Non-pigmented ciliary epithelial cell (primary cell): ENCODE measurements at places on chromosomes 13 and 19.

GRCh38 chr19:50820086-50820485 lies 3.5 kb downstream of the KLK1 start:
- no peak for DNase-seq

GRCh38 chr19:43901395-43902390 lies 33.4 kb downstream of the ZNF45 start:
- peak; percentile 55 for DNase-seq

- no peak for DNase-seq
These were observed 10.2 kb upstream of the SUPT20H start for GRCh38 chr13:37069597-37070103.

DNA sequence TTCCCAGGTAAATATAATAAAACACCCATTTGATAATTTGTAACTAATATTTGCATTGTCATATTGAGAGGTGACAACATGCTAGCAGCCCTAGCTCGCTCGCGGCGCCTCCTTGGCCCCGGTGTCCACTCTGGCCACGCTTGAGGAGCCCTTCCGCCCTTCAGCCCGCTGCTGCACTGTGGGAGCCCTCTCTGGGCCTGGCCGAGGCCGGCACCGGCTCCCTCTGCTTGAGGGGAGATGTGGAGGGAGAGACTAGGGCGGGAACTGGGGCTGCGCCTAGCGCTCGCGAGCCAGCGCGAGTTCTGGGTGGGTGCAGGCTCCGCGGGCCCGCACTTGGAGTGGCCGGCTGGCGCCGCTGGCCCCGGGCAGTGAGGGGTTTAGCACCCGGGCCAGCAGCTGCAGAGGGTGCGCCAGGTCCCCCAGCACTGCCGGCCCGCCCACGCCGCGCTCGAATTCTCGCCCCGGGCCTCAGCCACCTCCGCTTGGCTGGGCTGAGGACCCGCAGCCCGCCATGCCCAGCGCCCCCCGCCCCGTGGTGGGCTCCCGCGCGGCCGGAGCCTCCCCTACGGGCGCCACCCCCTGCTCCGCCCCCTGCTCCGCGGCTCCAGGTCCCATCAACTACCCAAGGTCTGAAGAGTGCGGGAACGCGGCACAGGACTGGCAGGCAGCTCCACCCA lies 594.4 kb downstream of the SLITRK6 start:
- DNase-seq, result no peak

DNA sequence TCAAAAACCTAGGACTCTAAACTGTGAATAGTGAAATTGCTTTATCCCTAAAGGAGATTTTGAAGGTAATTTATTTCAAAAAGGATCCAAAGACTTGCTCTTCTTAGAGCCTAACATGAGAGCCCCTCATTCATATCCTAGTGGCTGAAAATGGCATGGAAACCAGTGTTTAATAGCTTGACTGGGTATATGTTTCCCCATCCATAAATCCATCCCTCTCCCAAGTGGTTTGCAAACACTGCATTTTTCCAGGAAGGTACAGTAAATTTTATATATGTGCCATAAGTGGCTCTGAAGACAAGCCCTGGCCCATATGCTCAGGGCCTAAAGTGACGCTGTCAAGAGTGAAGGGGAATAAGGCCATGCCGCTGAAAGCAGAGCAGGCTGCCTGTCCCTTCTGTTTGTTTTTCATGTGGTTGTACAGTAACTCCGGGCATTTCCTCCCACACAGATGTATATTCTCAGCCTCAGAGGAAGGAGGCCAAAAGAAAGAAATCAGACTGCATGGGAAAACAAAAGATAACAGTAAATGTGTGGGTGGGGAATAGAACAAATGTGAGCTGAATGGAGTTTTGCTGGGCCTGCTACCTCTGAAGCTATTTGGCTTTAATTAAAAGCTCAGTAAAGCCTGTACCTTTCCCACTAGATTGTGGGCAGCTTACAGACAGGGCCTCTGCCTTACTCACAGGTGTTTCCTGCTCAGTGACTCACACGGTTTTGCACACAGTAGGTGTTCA lies 181.9 kb downstream of the PCDH9 start:
- peak; percentile 86 for DNase-seq

DNA sequence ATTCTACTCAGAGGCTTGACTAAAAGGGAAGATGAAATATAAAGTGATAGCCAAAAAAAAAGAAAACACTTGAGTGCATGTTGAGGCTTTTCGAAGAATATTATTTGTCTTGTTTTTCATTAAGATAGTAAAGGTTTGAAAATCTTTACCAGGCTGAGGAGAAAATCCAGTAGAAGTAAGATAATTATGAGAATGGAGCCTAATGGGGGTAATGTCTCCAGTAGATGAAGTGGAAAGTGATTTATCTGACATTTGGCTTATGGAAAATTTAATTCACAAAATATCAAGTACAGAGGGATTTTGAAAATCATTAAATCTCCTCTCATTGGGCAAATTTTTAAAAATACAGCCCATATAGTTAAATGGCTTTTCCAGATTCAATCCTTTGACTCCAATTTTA lies 274.9 kb downstream of the SPRY2 start:
- DNase-seq, result no peak

- no peak for DNase-seq
These were observed 758.7 kb downstream of the SLITRK5 start for GRCh38 chr13:88429862-88430261.

DNA sequence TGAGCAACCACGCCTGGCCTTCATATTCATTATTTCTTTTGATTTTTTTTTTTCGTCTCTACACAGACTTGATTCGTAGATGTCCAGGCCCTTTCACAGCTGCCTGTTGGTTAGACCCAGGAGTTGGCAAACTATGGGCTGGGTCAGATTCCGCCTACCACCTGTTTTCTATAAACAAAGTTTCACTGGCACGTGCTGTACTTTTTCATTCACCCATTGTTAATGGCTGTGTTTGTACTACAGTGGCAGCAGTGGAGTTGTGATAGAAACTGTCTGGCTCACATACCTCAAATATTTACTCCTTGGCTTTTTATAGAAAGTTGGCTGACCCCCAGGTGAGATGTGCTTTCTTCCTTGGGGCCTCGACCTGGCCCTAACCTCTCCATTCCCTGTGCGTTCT lies 72.9 kb upstream of the TEX29 start:
- DNase-seq, result no peak

DNA sequence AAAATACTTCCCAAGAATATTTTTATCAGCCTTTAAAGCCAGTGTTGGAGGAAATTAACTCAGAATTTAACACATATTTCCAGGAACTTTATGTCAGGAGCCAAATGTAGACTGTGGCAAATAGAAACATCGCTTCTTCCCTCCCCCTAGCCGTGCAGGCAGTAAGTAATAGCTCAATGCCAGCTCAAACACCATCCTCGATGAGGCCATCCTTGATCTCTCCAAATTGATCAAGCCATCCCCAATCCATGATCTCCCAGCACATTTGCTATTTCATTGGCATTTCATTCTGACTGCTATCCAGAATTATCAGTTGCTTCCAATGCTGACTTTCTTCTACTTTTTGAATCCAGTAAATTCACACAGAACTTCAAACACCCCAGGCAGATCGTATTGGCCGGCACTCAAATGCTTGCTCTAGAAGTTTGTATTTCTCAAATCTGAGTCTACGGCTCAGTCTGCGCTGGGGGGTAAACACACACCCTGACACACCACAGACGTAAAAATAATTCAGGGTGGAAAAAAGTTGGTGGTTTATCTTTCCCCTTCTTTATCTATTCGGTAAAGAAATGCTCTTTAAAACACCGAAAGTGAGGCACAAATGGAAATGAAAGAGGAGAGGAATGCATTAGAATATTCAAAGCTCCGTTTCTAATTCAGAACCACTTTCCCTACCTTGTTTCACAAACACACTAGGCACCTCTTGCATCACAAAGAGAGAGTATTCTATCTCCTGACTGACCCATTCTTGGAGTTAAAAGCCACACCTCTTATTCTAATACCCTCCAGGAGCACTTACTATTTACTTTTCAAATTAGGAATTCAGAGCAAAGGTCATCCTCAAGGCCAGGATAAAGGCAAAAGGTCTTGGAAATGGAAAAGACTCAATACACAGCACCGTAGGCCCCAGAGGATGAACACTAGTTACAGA lies 991 bp downstream of the OBI1 start:
- no peak for DNase-seq

- no peak for DNase-seq
These were observed 386.3 kb downstream of the KCTD12 start for GRCh38 chr13:76499891-76500290.

DNA sequence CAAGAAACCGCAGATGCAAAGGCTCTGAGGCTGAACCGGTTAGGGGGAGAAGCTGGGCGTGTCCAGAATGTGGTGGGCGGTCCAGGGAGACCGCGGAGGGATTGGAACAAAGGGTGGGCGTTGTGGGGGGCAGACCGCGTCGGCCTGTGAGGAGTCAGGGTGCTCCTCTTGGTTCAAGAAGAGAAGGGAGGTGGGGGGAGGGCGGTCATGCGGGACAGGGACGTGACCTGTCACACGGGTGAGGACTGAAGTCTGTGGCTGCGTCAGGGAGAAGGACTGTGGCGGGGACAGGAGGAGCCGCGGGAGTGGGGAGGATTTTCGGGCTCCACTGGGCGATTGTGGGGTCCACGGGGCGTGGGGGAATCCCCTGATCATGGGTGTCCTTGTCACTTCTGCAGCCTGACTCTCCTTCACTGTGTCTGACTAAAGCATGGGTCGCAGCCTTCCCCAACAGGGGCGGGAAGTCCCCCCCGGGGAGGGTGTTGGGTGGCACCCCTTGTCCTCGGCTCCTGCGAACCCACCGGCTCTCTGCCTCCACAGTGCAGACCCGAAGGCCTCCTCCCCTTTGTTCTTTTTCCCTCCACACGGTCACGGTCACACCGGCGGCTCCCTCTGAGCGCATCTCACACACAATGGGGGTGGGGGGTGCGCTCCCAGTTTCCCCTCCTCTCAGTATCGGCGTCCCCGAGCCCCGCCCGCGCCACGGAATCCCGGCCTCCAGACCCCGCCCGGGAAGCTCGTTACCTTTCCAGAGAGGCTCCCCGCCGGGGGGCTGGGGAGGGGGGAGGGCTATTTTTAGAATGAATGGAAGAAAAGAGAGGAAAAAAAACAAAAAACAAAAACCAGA lies 16.4 kb upstream of the KCNN1 start:
- no peak for DNase-seq

DNA sequence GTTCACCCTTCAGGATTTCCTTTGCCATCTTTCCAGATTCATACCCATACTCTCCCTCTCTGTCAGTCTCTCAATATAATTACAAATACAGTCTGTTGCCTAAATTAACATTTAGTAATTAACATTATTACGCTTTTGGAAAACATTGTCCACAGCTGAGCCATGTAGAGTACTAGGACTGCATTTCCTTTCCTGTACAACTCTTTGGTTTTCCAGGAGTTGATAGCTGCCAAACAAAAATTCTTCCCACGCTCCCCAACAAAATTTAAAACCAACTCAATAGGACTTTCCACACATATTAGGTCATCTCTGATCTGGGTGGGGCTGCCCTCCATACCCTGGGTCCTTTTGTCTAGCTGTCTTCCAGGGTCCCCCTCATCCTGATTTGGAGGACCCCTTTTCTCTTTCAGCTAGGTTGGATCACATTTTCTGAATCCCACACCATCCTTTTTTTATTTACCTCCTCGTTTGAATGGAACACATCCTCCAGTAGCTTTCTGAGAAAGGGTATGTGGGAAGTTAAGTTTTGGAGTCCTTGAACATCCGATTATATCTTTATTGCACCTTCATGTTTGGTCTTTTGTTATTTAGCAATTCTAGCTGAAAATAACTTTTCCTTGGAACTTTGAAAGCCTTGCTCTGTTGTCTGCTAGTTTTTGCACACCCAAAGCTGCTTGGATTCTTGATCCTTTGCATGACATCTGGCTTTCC lies 17.7 kb downstream of the ONECUT3 start:
- DNase-seq, result no peak
